ENCODE measurements at places on chromosomes 5 and 9.

GRCh38 chr9:15642369-15642962 lies 89.6 kb downstream of the CCDC171 start:
- no peak for DNase-seq

- no peak for DNase-seq
Observed at GRCh38 chr9:19163631-19164030, 36.3 kb upstream of the PLIN2 start.

- no peak for DNase-seq
Observed at GRCh38 chr5:37165761-37166160, 83.4 kb downstream of the CPLANE1 start.

- no peak for DNase-seq
Observed at GRCh38 chr5:123207852-123208251, 118.8 kb downstream of the PRDM6 start.

- no peak for DNase-seq
Observed at GRCh38 chr5:56396634-56397033, 163.5 kb upstream of the ANKRD55 start.
